ENCODE measurements at places on chromosomes 3 and 15.

DNA sequence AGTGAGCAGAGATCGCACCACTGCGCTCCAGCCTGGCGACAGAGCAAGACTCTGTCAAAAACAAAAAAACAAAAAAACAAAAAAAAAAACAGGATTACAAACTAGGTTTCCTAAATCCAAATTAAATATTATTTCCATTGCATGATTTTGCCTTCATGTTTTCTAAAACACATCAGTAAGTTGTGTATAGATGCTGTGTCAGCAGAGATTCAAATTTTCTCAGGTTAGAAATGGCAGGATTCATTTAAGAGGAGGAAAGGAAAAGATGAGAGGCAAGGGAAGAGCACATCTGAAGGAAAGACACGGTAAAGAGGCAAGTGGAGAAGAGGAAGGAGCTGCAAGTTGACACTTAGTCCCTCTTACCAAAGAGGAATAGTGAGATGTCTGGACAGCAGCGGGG lies 51.8 kb upstream of the PPARG start:
- DNase-seq, result no peak

GRCh38 chr3:196335503-196335948 lies 2.7 kb downstream of the TM4SF19 start:
- DNase-seq, result no peak

DNA sequence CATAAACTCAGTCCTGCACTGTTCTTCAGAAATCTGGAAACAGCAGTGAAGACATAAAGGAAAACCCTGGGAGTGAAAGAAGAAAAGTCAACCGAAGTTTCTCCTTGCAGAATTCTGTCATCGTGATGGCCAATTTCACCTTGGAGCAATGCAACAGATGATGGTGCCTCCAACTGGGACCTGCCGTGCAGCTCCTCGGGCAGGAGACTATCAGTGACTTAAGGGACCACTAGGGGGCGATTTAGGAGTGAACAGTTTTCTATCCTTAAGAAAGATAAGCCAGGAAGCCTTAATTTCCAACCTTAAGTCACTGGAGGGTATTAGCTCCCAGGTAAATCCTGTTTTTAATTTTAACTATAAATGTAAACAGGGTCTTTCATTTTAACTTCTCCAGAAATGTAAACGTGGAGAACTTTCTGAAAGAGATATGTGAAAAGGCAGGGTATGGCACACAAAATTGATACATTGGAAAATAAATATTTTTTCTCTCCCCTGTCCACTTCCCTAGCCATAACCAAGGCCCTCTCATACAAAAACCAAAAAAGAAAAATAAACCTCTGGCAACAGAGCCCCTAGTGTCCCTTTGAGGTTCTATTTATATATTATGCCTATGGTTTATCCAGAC lies 116.3 kb downstream of the PDZRN3 start:
- DNase-seq, result peak; percentile 67

- no peak for DNase-seq
Observed at GRCh38 chr3:51637144-51637940, 33.7 kb upstream of the TEX264 start.

GRCh38 chr3:46849686-46850467 lies 13.4 kb downstream of the MYL3 start:
- DNase-seq, result no peak

- DNase-seq, result no peak
Observed at GRCh38 chr3:141901914-141902313, 25.5 kb downstream of the ATP1B3 start.

DNA sequence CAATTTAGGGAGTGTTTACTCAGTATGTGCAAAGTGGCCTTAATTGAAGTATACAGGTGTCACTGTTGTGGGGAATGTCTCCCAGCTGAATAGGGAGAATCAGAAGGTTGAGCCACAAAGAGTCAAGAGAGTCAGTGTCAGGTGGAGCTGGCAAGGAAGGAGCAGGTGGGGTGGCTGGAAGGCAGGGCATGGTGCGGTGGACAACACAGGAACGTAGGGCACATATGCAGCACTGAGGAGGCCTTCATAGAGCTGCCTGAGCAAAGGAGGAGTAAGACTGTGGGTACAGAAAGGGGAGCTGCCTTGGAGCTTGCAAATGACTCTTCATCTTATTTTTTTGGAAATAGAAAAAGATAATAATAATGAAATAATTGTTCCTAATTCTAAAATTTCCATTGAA lies 20.0 kb downstream of the ARHGEF3 start:
- DNase-seq, result no peak
